ENCODE measurements at places on chromosomes 13 and 19.

- no peak for DNase-seq
Measured at GRCh38 chr13:59414006-59414405, 749.7 kb downstream of the DIAPH3 start.

GRCh38 chr19:46404055-46404752 lies 9.2 kb downstream of the CCDC8 start:
- no peak for DNase-seq

DNA sequence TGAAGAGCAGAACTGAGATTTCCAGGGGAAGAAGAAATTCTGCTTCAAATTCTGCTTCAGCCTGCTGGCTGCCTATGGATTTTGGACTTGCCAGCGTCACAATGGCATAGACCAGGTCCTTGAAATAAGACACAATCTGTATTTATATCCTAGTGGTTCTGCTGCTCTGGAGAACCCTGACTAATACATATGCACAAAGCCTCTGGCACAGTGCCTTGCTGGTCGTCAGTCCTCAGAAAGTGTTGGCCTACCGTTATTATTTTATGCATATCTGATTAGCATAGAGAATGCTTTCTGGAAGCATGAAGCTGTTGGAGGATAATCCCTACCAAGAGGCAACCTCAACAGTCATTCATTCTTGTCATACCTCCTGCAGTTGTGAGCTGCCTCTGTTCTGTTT lies 213.7 kb downstream of the B3GLCT start:
- no peak for DNase-seq

GRCh38 chr19:40594657-40595091 lies 6.5 kb upstream of the LTBP4 start:
- DNase-seq, result no peak

- DNase-seq, result no peak
Measured at GRCh38 chr13:18947376-18947977, 234.1 kb downstream of the TUBA3C start.
